Fibroblast of the aortic adventitia (primary cell): ENCODE measurements at places on chromosomes 6 and 20.

- peak; percentile 24 for DNase-seq
Measured at GRCh38 chr20:59525500-59526241, 78.7 kb upstream of the PHACTR3 start.

DNA sequence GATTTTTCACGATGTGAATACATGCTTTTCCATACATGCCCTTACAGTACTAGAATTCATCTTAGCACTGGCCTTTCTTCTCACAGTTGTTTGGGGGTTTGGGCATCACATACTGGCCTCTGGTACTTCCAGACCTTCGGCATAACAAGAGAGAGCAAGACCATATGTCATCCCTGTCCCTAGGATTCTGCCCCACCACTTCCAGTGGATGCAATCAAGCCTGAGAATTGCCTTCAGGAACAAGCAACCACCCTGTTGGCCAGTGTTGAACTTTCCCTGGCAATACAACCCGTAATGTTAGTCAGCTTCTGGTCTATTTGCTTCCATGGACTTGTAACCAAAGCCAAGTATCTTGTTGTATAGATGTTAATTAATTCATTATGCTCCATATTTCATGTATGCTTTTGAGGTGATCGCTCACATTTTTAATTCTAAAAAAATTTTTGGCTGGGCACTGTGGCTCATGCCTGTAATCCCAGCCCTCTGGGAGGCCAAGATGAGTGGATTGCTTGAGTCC, 15.4 kb upstream of the SLPI start:
- no peak for DNase-seq

DNA sequence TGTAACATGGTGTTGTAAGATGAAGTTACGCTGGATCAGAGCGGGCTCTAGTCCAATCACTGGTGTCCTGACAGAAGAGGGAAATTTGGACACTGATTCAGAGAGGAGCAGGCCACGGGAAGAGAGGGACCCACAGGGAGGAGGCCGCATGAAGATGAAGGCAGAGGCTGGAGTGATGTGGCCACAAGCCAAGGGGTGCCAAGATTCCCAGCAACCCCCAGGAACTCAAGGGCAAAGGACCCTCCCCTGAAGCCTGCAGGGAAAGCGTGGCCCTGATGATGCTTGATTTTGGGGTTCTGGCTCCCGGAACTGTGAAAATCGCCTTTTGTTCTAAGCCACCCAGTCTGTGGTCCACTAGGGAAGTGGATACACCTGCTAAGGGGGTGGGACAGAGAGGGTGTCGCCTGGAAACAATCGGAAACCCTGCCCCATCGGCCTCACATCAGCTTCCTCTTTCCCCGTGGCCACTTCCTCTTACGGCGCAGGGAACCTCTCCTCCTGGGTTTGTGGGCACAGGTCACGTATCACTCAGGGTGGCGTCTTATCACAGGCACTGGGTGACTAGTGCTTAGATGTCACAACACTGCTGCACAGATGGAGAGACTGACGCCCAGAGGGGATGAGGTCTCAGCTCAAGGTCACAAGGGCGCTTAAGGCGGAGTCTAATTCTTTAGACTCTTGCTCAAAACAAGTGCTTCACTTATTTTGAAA, 58.0 kb downstream of the SULF2 start:
- DNase-seq = no peak

- DNase-seq = peak; percentile 25
Measured at GRCh38 chr20:4151991-4152695, 136.8 kb upstream of the RNF24 start.

- DNase-seq = no peak
Measured at GRCh38 chr6:72661411-72661810, 39.5 kb downstream of the KCNQ5 start.
